Lung (tissue), 17 donors: ENCODE measurements at places on chromosomes 6 and 20. TPM values are rescaled to one million over a fixed set of nuclear protein-coding genes. Genes with fewer than 3 reads are reported as not detected.

SRMS gene
- total RNA-seq, result not detected

DNA sequence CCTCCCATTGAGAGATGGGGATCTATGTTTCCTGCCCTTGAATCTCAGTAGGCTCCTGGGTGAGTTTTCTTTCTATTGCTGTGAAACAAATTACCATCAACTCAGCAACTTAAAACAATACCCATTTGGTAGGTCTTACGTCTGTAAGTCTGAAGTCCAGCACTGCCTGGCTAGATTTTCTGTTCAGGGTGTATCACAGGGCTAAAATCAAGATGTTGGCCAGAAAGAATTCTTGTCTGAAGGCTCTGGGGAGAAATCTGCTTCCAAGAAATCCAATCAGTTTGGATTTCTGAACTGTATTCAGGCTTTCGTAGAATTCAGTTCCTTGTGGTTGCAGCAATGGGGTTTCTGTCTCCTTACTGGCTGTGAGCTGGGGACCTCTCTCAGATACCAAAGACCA is 99.6 kb upstream of the SLC24A3 start:
- no peak overlapping the region for H3K4me3 ChIP-seq
- H3K27me3 ChIP-seq, result no peaks in the 10 kb centered on the region
- no peaks in the 10 kb centered on the region for H3K36me3 ChIP-seq
- no peaks in the 10 kb centered on the region for H3K4me1 ChIP-seq
- H3K27ac ChIP-seq, result no peak overlapping the region
- DNase-seq, result no peak

SLC13A3 gene
- 2.1 TPM for total RNA-seq

DNA sequence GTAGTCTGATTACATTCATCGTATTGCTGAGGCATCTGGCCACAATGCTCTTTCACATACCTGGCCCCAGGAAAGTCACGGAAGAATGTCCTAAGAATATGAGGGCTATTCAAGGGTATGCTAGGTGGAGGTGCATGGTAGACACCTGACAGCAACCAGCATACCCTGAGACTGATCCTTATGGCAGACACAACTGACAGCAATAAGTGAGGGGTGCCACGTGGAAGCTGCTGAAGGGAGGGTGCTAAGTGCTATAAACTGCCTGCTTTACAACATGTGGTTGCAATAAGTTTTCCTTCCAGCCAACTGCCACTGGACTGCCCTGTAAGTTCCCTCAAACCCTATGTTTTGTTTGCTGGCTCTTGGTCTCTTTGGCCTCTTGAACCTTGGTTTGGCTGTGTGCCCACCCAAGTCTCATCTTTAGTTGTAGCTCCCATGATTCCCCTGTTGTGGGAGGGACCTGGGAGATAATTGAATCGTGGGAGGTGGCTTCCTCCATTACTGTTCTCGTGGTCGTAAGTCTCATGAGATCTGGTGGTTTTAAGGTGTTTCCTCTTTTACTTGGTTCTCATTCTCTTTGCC is 201.3 kb upstream of the MOCS1 start:
- H3K4me1 ChIP-seq, result no peaks in the 10 kb centered on the region
- H3K4me3 ChIP-seq, result no peak overlapping the region
- no peak for DNase-seq
- H3K27me3 ChIP-seq, result no peaks in the 10 kb centered on the region
- H3K27ac ChIP-seq, result no peak overlapping the region
- no peaks in the 10 kb centered on the region for H3K36me3 ChIP-seq

GRCh38 chr20:51616060-51616459 is 73.5 kb upstream of the NFATC2 start:
- no peak overlapping the region for H3K4me3 ChIP-seq
- H3K27ac ChIP-seq, result no peak overlapping the region
- no peak for DNase-seq
- H3K27me3 ChIP-seq, result no peaks in the 10 kb centered on the region
- no peaks in the 10 kb centered on the region for H3K4me1 ChIP-seq
- no peaks in the 10 kb centered on the region for H3K36me3 ChIP-seq

ZC2HC1B gene
- not detected for total RNA-seq
